ENCODE measurements at places on chromosomes 3 and 15.
A peak's percentile ranks its signal among the peaks of the same experiment; 100 is the strongest.

GRCh38 chr3:194272861-194273742 is 78.0 kb downstream of the CPN2 start:
- DNase-seq, result no peak

DNA sequence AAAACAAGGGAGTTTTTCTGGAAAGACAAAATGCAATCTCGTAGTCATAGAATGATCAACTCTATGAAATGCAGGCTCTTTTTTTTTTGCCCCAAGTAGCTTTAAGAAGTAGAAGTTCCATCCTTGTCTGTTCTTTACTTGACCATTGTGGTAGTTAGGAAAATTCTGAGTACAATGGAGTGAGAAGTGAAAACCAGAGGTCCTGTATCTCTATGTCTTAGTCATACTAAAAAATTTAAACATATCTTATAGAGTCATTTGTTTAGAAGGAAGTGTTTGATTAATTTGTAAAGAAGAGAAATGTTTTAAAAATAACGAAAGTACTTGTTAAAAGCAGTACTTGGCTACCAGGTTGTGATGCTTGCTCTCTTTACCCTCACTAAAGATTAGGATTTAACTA is 52.4 kb downstream of the PRKCI start:
- no peak for DNase-seq

- no peak for DNase-seq
Observed at GRCh38 chr3:73409138-73409763, 215.5 kb downstream of the PDZRN3 start.

DNA sequence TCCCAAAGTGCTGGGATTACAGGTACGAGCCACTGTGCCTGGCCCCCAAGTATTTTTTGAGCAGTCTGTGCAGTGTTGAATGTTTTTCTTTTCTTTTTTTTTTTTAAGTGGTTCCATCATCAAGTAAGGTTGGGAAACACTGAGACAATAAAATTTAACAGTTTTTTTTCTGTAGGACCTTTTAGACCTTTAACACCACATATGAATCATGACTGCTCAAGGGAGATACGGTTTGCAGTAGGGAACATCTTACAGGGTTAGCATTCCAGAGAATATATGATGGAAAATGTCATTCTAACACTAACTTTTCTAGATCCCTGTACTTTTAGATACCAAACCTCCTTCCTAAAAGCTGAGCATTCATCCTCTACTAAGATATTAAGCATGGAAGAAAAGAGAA is 41.7 kb downstream of the SNX4 start:
- DNase-seq, result no peak

GRCh38 chr3:23889950-23890349 is 26.8 kb downstream of the NKIRAS1 start:
- DNase-seq, result no peak

DNA sequence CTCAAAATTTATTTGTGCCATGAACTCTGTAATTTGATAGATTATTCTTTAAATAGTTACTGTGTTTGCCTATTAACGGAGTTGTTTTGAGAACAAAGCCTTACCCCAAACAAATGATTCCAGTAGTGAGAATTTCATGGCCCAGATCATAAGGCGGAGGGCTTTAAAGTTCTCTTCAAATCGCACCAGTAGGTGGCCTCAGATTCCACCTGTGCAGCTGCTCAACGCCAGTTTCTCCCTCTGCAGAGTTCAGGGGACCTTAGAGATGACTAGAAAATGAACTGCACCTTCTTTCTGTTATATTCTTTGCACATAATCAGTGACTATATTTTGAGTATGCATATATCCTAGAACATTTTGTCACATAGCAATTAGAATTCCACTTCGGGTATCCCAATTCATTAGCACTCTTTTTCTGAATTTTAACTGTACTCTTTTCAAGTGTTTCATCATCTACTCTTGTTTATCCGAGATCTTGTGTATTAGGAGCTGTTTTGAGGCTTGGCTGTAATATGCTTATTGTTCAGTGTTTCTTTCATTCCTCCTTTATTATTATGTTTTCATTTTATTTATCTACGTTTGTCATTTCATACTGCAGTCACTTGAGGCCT is 232.6 kb upstream of the CHRM5 start:
- no peak for DNase-seq

DNA sequence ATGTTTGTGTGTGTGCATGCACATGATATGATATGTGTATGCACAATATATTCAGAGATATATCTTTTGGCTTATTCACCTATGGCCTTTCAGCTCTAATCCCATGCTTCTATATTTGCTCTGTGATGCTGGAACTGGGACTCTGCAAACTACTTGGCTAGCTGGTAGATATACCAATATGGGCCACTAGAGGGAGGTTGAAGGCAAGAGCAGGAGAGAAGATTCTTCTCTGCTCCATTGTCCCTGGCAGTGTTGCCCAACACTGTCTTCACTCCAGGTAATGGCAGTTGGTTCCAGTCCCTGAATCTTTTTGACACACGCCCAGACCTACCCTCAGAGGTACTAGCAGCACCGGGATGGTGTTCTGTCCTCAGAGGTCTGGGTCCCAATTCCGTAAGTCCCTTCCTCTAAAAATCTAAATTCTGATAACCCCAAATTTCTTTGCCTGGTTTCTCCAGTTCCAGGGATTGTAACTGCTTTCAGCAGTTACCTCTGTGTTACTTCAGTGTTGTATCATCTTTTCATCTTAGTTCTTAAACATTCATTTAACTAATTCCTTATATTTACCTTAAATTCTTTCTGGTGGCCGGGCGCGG is 44.7 kb downstream of the GTPBP8 start:
- no peak for DNase-seq

DNA sequence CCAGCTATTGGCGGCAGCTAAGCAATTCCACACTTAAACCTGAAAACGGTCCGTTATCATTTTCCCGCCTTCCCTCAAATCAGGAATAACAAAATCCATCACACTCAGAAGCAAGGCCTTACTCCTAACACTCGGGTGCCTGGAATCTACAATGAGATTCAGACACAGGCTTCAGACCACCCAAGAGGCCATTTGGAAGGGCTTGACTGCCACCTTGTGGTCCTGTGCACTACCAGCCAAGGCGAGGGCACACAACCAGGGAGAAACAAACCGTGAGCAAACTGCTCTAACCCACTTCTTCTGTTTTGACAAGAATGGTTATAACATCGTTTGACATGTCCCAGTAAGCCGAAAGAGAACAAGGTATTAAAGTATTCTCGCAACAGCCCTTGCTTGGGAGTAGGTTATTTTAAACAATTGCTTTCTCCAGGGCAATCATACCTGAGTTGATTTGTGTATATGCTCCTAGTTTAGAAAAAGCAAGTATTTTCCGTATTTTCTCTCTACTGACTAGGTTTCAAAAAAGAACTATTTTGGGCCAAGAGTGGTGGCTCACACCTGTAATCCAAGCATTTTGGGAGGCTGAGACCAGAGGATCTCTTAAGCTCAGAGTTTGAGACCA is 40.1 kb upstream of the TAFA4 start:
- DNase-seq, result peak; percentile 8

- DNase-seq, result no peak
Observed at GRCh38 chr3:43773273-43774094, 82.7 kb downstream of the ABHD5 start.

DNA sequence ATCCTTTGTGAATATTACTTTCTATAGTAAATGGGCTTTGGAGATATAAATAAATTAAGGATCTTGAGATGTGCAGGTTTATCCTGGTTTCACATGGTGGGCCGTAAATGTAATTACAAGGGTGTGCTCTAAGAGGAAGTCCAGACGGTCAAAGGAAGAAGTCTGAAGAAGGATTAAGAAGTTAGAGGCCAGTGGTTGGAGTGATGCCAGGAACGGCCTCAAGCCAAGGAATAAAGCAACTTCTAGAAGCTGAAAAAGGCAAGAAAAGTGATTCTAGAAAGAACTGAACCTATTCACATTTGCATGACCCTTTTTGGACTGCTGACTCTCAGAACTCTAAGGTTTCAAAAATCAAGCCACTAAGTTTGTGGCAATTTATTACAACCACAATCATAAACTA is 981.3 kb upstream of the ALCAM start:
- no peak for DNase-seq

DNA sequence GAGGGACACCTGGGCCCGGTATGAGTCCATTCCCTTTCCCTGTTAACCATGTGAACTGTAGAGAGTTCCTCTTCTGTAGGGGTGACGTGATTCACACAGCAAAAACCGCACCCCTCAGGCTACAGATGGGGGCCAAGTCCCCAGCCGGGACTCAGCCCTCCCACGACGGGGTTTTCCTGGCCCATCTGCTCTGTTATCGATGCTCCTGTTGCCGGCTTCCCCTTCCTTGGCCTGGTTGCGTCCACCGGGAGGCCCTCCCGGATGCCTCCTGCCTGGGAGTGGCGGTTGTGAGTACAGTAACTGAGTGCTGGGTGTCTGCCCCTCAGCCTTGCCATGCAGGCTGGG is 817 bp upstream of the PLXNA1 start:
- DNase-seq, result peak; percentile 59

DNA sequence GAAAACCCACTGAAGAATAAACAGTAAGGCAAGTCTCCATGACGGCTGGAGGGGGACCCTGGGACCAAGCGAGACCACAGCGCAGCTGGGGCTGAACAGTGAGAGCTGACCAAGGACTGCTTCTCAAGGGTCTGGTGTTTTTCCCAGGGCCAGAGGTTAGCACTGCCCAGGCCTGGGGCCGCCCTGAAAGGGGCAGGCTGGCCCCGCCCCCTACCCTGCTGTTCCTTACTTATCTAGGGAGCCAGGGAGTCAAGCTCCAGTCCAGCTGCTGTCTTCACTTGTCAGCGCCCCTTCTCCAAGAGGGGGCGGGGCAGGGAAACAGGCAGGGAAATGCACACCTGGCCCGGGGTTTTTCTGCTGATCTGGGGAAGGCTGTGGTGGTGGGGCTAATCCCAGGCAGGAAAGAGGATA is 51.6 kb upstream of the HACD2 start:
- DNase-seq, result no peak

GRCh38 chr15:59725151-59725486 is 36.0 kb upstream of the BNIP2 start:
- DNase-seq, result no peak

GRCh38 chr15:29747837-29748417 is 74.3 kb downstream of the TJP1 start:
- no peak for DNase-seq

GRCh38 chr15:70956201-70956995 is 63.8 kb downstream of the LRRC49 start:
- no peak for DNase-seq

GRCh38 chr3:159805411-159805772 is 183.2 kb upstream of the IL12A start:
- no peak for DNase-seq

DNA sequence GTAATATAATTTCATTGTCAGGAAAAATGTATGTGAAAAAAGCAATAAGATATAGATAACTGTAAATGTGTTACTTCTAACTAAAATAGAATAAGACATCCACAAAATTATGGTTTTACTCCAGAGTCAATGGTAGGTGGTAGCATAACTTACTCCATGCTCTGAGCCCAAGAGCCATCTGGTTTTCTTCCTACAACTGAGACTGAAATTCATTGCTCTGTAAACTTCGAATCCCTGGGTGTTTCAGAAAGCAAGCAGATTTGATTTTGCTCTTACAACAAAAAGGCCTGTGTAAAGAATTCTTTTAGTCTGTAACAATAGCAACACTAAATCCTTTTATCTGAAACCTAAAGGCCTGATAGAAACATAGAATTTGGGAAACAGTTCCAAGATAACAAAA is 805.9 kb downstream of the AGBL1 start:
- DNase-seq, result no peak

DNA sequence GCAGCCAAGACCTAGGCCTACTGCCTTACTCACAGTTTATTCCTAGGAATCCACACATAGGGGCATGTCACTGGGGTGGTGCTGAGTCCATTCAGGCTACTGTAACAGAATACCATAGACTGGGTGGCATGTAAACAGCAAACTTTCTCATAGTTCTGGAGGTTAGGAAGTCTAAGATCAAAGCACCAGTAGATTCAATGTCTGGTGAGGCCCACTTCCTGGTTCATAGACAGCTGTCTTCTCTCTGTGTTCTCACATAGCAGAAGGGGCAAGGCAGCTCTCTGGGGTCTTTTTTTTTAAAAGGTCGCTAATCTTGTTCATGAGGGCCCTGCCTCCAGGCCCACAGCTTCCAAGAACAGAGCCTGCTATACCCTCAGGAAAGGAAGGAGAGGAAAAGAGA is 113.9 kb upstream of the MANF start:
- no peak for DNase-seq

GRCh38 chr15:23866832-23867231 is 179.7 kb upstream of the NDN start:
- DNase-seq, result no peak

DNA sequence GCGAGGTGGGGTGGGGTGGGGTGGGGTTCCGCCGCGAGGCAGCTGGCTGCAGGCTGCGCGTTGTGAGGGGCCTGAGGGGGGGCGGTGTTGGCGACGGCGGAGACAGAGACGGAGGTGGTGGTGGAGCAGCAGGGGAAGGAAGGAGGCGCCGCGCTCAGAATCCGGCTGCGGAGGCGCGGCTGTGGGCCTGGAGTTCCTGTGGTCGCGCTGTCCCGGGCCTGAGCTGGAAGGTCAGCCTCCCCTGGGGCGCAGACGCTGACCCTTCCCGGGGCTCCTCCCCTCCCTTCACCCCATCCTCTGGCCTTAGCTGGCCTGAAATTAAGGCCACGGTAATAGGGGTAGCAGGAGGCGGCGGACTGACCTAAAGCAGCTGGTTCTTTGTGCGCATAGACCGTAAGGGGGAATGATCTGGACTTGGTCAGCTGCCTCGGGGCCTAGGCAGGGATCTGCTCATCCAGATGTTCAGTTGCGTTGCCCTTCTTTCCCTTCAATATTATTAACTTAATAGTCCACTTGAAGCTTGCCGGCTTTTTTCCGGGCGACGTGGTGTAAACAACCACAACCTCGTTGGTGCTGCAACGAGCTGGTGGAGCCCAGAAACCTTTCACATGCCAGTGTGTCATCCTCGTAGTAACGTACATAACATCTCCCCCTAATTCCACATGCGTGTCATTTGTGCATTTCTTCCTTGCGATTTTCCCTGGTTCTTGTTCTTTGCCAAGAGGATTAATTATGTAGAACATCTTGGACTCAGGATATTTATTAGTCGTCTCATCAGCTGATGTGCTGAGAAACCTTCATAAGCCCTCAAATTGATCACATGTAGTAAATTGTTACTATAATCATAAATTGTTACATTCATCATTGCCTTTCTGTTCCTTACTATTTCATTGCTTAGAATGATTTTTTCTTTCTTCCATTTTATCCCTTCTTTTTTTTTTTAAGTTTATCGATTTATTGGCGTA is 626 bp downstream of the SEC62 start:
- peak; percentile 12 for DNase-seq

DNA sequence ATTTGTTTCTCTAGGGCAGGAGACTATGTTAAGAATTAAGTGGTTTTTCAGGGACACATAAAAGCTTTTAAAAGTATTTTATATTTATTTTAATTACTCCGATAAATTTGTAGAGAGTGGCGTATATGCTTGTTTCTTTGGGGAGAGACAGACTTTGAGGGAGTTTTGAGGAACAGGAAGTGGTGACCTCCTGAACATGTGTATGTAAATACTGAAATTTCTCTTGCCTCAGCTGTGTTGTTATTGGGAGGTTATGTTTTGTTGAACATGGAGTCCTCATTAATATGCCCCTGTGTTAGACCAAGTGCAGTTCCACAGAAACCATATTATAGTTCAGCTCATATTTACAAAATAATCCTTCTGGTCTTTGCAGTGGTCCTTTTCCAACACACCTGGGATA is 41.8 kb upstream of the UTS2B start:
- no peak for DNase-seq

GRCh38 chr3:99248130-99248529 is 346.6 kb upstream of the DCBLD2 start:
- DNase-seq, result no peak

- DNase-seq, result no peak
Observed at GRCh38 chr3:17749281-17749680, 6.8 kb upstream of the TBC1D5 start.
